Caco-2 (cell line): ENCODE measurements at places on chromosomes 4 and X. TPM values are rescaled to one million over a fixed set of nuclear protein-coding genes. Genes with fewer than 3 reads are reported as not detected.

GRCh38 chr4:47271291-47271690 lies 192.2 kb downstream of the COMMD8 start:
- no peaks in the 10 kb centered on the region for H3K27me3 ChIP-seq
- H3K4me3 ChIP-seq: no peak overlapping the region
- H3K36me3 ChIP-seq: no peaks in the 10 kb centered on the region
- no peak overlapping the region for H3K27ac ChIP-seq
- DNase-seq: no peak

DNA sequence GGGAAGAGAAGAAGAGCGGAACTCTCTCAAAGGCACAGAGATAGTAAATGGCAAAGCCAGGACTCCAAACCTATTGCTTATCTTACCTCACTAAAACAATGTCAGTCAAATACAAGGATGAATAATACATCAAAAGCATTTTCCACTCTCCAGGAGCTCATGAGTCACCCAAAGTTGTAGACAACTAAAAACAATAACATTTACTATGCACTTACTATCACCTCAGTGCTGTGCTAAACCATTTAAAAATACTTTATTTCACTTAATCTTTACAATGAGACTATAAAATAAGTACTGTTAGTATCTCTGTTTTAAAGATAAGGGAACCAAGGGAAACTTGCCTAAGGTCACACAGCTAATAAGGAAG lies 163.2 kb upstream of the SPANXC start:
- DNase-seq: no peak
- no peak overlapping the region for H3K27ac ChIP-seq
- H3K27me3 ChIP-seq: no peaks in the 10 kb centered on the region
- H3K36me3 ChIP-seq: no peaks in the 10 kb centered on the region
- peaks cover 6% of the 10 kb centered on the region; the same call in 1 of the 2 replicates for H3K4me1 ChIP-seq

DNA sequence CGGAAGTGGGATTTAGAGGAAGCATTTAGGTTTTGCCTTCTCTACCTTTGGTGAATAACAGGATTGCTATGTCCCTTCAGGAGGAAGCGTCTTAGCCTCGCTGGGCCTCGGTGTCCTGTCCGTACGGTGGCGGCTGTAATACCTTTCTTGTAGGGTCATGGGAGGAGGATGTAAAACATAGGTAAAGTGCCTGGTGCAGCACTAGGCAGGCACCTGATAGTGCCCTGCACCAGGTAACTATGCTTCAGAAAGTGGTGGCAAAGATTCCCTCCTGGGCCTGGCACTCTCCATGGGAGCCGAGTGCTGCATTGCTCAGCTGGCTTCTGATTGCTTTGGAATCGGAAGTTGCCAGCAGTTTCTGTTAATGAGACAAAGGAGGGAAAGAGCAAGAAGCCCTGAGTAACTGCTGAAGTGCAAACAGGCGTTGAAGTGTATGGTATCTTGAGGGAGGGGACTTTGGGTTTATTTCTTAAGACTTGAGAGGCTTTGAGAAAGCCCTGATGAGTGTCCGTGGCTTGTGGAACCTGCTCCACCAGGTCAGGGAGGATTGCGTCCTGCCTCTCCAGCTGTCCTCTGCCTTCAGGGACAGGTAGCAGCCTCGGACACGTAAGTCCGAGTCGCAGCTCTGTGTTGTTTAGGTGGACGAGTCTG lies 45.8 kb downstream of the TBC1D14 start:
- no peak overlapping the region for H3K4me3 ChIP-seq
- H3K27ac ChIP-seq: peak overlapping the region; percentile 79
- no peaks in the 10 kb centered on the region for H3K27me3 ChIP-seq
- peak; percentile 84 for DNase-seq

Gene TCEAL6
- total RNA-seq: not detected in 2 replicates

Gene SYTL5
- total RNA-seq: 8.8 and 8.9 TPM in 2 replicates

Gene CLIC2
- total RNA-seq: not detected in 2 replicates
